Esophagus squamous epithelium (tissue), 5 donors: ENCODE measurements at places on chromosomes 3 and 15.

- no peak for DNase-seq
Measured at GRCh38 chr3:180066598-180066997, 29.9 kb upstream of the PEX5L start.

DNA sequence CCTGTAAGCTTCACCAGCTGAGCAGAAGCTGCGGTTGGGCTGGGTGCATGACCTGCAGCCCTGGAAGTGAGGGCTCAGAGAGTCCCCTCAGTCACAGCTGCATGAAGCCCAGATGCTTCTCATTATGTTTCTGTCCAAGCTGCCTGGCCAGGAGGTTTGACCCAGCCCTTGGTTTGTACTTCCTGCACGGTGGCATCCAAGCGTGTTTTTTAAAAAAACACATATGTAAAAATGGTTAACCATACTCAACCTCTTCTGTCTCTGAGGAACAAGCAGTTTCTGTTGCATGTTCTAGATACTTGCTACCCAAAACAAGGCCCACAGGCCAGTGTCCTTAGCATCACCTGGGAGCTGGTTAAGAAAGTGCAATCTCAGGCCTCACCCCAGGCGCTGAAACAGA, 76.0 kb upstream of the ATP10A start:
- DNase-seq, result no peak

DNA sequence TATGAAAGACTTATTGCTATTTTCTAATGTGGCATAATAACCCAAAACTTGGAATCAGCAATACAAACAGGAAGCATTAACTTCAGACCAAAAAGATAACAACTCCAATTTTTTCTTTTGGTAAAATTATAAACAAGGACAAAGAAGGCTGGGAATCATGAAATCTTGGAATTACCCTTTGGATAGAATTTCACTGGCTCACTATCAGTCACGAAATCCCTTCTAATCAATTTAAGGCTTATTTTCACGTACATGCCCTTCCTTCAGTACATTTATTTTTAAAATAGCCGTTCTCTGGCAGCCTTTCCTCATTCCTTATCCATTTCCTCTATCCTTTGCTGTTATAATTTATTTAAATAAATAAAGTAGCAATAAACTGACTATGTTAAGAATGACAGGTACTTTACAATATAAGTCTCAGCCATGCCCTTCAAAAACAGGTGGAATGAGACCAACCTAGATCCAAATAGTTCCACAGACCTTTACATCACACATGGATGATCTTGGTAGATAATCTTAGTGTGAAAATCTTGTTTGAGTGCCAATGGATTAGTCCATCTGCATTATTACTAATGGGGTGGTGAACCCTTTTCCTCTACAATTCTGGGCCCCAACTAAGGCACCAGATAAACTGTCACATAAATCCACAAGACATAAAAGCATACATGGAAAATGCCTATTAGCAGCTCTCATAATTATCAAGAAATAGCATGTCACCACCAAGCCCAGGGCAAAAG, 38.9 kb downstream of the ABI3BP start:
- DNase-seq, result no peak

DNA sequence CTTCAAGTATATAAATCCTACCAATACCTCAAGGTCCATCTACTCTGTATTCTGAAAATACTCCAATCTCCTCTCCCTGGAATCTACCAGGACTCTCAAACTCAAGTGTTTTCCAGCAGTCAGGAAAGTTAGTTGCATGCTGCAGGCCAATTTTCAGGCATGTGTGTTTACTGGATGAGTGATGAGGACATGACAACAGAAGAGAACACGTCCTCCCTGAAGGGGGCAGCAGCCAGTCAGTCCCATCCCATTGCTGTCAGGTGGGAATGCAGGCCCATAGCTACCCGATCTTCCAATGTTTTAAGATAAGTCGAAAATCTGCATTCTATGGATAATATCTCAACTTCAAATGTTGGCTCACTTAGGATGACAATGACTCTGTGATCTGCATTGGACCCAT, 496.2 kb downstream of the FHIT start:
- DNase-seq, result no peak

DNA sequence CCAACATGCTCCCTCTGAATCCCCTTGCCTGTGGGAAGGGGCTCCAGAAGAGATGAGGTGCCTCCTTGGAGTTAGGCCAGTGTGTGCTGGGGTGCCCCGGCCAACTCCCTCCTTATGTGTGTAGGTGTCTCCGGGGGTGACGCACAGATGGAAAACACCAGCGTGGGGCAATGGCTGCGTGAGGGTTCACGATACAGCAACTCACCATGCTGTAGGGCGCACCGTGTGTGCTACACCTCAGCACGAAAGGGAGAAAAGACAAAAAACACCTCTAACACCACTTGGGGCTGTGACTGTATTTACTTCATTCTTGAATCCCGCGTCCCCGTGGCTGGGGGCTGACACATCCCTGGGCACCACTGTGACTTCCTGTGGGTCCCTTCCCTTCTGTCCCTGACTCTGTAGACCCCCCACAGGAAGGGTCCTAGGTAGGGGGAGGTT, 1.6 kb upstream of the CALML4 start:
- no peak for DNase-seq

- DNase-seq, result no peak
Measured at GRCh38 chr3:71461749-71462483, 121.6 kb downstream of the FOXP1 start.

- no peak for DNase-seq
Measured at GRCh38 chr3:76788206-76788605, 251.7 kb upstream of the ROBO2 start.

GRCh38 chr15:60703207-60703933, 224.4 kb upstream of the ICE2 start:
- no peak for DNase-seq

GRCh38 chr15:40925495-40925862, 3.7 kb upstream of the DLL4 start:
- DNase-seq, result no peak

DNA sequence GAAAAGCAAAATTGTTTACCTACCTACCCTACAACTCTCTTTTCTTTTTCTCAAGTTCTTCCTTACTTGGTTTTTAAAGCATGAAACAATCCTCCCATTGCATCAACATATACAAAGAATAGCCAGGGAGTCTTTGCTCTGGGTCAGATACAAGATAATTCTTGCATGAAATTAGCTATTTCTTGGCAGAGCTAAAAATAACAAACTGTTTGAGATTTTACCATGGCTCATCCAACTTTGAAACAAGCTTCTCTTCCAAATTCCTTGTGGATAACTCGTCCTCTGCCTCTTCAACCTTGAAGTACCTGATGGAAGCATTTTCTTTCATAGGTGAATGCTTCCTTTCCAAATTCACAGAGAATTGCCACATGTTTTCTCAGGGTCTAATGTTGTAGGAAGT, 9.2 kb upstream of the CBLB start:
- DNase-seq, result no peak

DNA sequence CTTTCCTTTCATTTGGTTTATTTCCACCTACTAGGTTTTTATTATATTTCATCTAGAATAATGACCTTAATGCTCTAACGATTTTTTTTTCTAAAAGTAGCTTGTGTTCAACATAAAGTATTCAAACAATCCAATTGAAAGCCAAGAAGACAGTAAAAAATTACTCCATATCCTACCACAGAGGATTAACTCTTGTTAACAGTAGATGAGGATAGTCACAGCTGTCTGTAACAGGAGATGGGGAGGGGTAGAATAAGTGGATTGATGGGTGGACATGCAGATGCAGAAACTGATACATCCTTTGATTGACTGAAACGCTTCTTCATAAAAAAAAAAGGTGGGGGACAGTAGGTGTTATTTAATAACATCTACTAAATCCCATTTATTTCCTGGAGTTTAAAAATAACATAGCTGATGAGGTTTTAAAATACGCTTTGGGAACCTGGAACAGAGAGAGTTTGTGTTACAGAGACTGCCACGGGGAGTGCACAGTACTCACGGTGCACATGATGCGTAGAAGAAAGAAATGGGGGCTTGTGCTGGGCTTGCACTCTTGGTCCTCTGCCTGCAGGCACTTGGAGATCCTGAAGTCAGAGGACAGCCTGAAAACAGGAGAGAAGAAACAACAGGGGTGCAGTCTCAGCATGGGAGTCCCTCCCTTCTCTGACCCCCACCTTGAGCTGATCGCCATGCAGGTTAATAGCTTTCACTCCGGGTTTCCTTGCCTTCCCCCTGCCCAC, 226.7 kb downstream of the THSD4 start:
- DNase-seq, result no peak

DNA sequence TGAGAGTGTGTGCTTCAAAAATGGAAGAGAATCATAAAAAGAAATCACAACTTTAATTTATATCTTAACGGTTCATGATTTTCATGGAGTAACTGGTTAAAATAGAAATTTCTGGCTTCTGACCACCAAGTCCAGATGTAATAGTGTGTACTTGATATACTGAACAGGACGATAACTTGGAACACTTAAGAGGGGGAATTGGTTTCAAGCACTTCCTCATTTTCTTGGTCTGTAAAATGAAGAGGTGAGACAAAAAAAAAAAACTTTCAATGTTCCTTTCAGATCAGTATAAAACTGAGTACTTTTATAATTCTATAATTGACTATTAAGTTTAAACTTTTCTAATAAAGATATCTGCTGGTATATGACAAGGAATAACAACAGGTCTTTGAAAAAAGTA, 64.0 kb upstream of the TRA2B start:
- no peak for DNase-seq

GRCh38 chr3:141328286-141329166, 39.8 kb upstream of the ZBTB38 start:
- no peak for DNase-seq

GRCh38 chr3:89571707-89572106, 464.3 kb downstream of the EPHA3 start:
- DNase-seq, result no peak

- DNase-seq, result no peak
Measured at GRCh38 chr3:134294302-134295280, 43.9 kb upstream of the RYK start.

DNA sequence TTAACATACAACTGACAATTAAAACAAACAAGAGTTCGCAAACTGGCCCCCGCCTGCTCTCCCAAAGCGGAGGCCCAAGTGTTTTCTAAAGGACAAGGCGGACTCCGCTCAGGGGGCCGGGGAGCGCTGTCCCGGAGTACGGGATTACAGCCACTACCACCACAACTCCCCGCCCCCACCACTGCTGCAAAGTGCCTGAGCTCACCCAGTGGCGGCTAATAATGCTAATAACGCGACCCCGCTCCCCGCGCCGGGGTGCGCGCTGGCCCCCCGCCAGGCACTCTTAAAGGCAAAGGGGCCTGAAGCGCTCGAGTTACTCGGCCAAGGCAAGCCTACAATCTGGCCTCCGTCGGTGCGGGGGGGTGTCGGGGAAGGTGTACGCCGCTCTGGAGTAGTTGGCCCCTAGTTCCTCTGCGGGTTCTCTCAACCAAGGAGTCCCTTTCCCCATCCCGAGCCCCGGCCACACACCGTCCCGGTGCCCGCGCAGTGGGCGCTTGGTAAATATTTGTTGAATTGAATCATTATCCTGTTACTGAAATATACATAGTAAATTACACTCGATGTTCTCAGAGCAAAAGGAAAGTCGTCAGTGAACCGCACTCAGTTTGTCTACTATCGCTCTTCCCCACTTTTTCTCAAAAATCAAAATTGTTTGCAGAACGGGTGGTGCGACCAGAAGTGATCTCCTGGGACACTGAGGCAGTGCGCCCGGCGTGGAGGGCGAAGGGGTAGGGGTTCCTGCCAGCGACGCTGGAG, 827 bp downstream of the WNT5A start:
- DNase-seq, result no peak

GRCh38 chr15:39074341-39074985, 506.4 kb upstream of the THBS1 start:
- no peak for DNase-seq

DNA sequence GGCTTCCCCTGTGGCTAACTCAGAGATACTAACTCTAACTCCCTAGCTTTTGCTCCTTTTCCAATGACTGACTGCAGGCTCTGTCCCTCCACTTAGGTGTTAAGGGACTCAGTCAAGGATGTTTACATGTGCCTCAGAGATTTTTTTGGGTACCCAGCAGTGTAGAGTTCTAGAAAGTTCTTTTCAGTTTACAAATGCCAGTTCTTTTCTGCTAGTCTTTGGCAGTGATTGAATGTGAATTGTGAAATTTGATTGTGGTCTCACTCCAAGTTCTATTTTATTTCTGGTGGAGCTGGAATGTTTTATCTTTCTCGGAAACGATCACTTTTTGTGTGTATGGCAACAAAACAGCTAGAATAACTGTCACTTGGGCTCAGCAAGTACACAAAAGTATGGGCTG, 60.6 kb downstream of the IL1RAP start:
- no peak for DNase-seq

DNA sequence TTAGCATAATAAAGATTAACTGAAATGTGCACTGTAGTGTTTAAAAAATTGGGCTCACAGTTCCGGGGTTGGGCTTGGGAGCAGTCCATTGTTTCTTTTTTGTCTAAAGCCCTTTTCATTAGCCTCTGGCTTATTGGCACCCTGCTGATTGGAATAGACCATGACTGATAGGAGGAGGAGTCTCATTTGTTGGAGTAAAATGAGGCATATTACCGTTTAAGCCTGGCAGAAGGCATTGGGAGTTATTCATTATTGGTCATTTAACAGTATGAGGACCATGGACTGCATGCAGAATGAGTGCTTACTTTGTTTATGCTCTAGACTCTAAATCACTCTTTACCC, 139.0 kb upstream of the CGNL1 start:
- DNase-seq, result no peak

GRCh38 chr3:139470199-139470598, 6.1 kb downstream of the RBP2 start:
- no peak for DNase-seq

DNA sequence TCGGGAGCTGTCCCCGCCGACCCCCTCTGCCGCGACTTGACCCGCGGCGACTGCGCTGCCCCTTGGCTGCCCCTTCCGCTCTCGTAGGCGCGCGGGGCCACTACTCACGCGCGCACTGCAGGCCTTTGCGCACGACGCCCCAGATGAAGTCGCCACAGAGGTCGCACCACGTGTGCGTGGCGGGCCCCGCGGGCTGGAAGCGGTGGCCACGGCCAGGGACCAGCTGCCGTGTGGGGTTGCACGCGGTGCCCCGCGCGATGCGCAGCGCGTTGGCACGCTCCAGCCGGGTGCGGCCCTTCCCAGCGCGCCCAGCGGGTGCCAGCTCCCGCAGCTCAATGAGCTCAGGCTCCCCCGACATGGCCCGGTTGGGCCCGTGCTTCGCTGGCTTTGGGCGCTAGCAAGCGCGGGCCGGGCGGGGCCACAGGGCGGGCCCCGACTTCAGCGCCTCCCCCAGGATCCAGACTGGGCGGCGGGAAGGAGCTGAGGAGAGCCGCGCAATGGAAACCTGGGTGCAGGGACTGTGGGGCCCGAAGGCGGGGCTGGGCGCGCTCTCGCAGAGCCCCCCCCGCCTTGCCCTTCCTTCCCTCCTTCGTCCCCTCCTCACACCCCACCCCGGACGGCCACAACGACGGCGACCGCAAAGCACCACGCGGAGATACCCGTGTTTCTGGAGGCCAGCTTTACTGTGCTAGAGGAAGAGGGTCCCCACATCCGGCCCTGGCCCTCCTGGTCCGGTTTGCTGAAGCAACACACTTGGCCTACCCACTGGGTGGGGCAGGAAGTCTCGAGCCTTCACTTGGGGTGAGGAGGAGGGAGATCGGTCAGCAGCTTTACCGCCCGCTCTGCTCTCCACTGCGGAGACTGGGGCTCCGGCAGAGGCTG, at the start of gene RASSF1:
TSS of gene RASSF1 (minus strand) at position 389 of the 882 bp plus-strand sequence. CDS start at position 358, 31 bp downstream.
- DNase-seq, result no peak

- DNase-seq, result no peak
Measured at GRCh38 chr15:25810631-25811091, 52.5 kb downstream of the ATP10A start.
